Fibroblast of skin of left biceps (primary cell): ENCODE measurements at places on chromosomes 16 and 17.

DNA sequence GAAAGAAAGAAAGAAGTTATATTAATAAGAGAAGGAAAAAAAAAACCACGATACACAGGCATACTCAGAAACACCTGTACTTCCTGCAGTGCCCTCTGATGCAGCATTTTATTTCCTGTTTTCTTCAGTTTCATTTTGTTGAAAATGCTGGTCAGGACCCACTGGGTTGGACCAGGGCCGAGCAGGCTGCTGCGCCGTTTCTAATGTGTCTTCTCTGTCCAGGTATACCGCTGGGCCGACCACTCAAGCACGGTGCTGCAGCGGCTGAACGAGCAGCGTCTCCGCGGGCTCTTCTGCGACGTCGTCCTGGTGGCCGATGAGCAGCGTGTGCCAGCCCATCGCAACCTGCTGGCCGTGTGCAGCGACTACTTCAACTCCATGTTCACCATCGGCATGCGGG is 8.3 kb downstream of the KLHL36 start:
- no peak for DNase-seq

DNA sequence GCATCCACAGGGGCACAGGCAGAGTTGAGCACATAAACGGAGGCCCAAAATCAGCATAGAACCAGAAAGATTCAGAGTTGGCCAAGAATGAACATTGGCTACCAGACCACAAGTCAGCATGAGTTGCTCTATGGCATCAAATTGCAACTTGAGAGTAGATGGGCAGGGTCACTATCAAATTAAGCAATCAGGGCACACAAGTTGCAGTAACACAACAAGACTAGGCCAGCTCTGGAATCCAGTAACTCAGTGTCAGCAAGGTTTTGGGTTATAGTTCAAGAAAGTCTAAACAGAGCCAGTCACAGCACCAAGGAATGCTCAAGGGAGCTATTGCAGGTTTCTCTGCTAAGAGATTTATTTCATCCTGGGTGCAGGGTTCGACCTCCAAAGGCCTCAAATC is 12.9 kb downstream of the G6PC1 start:
- DNase-seq, result no peak

DNA sequence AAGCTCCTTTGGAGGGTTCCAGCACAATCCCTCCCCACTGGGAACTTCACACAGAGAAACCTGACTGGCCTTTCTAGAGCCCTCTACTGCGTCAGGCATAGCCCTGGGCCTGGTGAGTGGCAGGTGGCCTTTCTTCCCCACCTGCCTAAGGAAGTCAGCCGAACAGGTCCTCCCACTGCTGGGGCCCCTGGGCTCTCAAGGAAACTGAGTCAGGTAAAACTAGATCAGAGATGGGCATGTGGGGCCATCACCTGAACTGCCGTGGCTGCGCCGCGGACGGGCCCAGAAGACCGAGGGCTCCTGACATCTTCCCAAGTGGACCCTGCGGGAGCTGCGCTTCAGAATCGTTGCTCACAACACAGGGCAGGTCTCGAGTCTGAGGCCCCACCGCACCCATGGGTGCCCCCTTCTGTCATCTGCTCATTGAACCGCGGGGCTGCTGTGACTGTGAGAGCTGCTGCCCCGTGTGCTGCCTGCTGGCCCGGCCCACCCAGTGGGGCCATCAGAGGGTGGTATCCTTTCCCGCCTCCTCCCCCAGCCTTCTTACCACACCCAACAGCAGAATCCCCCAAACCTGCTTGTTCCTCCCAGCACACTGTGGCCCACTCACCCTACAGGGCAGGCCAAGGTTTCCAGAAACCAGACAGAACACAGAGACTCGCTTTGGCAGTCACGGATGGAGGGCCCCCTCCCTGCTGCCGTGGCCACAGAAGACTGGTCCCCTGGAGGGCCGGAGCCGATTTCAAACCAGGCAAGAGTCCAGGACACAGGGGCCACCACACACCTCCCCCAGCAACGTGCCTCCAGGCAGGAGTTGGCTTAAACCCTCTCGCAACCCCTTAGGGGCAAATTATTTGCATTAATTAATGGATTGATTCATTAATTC is 81.1 kb downstream of the TBC1D16 start:
- no peak for DNase-seq

GRCh38 chr17:79866791-79867518 is 27.7 kb upstream of the CBX4 start:
- DNase-seq, result no peak

GRCh38 chr17:82172486-82173160 is 40.0 kb downstream of the CCDC57 start:
- no peak for DNase-seq

GRCh38 chr17:9668517-9668916 is 23.2 kb downstream of the USP43 start:
- DNase-seq, result no peak

DNA sequence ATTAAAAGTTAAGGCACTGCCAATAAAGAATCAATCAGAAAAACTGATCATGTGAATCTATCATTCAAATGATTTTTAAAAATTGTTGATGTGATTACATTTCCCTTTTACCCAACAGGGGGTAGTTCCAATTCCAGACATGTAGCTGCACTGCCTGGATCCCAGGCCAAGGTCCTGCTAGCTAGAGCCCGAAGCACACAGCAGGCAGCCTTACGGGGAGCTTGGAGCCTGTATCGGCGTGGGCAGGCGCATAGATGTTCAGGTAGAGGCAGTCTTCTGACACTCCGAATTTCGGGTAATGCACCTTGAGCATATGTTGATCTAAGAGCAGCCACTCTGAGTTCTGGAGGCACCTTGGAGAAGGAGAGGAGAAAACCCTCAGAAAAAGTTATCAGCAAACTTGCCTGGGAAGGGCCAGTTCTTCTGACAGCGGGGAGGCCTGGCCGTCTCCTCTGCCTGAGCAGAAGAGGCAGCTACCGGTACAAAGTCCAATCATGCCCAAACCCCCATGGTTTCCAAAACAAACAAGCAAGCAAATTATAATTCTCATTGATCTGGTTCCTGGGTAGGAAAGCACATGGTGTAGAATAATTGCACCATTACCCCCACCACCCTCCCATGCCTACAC is 3.6 kb downstream of the CES5A start:
- no peak for DNase-seq

DNA sequence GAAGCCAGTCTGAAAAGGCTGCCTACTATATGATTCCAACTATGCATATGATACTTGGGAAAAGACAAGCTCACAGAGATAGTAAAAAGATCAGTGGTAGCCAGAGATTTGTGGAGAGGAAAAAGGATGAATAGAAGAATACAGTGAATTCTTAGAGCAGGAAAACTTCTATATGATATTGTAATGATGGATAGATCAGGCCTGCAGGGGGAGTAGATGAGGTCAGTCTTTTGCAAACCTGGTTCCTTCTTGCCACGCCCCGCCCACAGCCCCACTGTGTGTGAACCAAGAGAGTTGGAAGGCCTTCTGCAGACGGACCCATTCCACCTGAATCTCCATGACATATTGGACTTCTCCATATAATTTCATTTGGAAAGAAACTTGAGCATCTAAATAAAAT is 761 bp upstream of the CCL8 start:
- no peak for DNase-seq

GRCh38 chr17:67999291-67999911 is 3.1 kb upstream of the C17orf58 start:
- DNase-seq, result no peak
